ENCODE measurements at places on chromosomes 12 and 14. TPM values are rescaled to one million over a fixed set of nuclear protein-coding genes. Genes with fewer than 3 reads are reported as not detected.

GRCh38 chr14:22887260-22887989 is 4.4 kb downstream of the REM2 start:
- DNase-seq, result peak; percentile 64

GRCh38 chr14:57391517-57392195 is 1.3 kb downstream of the NAA30 start:
- DNase-seq, result no peak

DNA sequence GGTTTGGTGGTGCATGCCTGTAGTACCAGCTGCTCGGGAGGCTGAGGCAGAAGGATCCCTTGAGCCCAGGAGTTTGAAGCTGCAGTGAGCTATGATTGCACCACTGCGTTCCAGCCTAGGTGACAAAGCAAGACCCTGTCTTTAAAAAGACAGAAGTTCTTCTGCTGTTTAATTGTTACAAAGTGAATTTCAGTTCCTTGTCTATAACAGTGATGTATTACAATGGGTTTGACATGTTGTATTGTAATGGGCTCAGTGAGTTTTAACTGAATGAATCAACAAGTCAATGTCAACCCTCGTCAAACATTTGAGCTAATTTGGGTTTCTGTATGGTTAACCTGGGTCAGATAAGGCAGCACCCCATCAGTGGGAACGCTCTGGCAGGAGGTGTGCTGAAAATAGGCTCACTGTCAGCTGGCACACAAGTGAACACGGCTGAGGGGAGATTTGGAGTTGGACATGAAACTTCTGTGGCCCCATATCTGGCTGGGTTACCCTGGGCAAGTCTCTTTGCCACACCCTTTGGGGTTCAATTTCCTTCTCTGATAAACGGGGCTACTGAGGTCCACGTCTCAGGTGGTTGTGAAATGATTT is 14.0 kb upstream of the TRPV4 start:
- no peak for DNase-seq

Gene NPFF
- not detected for total RNA-seq

DNA sequence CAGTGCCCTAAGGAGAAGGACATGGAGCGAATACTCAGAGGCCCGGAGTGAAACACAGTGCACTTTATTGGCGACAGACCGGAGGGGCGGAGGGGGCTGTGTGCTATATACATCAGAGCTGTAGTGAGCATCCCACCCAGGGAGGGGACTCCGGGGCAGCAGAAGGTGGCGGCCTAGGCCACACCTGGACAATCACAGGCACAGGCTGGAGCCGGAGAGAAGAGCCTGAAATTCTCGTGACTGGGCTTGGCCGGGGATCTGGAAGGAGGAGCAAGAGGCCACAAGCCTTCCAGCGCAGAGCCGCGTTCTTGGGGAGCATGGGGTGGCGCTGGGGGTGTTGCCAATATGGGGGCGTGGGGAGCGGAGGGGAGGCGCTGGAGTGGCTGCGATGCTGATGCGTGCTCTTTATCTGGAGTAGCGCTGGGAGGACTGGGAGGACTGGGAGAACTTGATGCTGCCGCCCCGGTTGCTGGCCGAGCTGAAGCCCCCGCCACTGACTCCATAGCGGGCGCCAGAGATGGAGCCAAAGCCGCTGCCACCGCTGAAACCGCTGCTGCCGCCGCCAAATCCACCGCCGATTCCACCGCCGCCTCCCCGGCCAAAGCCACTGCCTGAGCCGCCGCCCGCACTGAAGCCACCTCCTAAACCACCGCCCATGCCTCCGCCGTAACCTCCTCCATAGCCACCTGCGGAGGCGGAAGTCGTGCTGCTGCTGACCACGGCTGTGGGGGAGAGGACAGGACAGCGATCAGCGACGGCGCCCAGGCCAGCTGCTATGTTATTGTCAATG is 6.1 kb downstream of the KRT3 start:
- no peak for DNase-seq

DNA sequence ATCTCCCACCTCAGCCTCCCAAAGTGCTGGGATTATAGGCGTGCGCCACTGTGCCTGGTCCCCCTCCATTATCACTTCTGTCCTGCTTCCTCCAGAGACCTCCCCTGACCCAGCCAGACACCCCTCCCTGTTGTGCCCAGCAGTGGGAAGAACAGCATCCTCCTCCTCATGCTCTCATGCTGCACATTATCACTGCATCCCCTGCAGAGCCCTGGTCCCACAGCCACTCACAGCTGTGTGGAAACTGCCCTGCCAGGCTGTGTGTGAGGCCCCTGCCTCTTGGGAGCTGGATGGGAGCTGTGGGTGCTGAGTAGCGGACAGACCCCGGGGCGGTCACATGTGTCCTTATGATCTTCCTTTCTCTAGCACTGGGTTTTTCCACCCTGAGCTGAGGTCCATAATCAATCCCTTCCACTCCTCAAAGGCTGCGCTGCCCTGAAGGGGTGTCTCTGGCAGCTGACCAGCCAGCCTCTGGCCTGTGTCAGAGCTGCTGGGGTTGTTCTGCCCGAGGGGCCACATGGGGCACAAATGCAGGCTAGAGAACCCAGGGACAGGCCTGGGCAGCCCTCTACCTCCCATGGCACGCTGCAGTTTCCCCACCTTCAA is 9.2 kb downstream of the HIP1R start:
- no peak for DNase-seq

Gene PIANP
- 0.06 TPM for total RNA-seq

DNA sequence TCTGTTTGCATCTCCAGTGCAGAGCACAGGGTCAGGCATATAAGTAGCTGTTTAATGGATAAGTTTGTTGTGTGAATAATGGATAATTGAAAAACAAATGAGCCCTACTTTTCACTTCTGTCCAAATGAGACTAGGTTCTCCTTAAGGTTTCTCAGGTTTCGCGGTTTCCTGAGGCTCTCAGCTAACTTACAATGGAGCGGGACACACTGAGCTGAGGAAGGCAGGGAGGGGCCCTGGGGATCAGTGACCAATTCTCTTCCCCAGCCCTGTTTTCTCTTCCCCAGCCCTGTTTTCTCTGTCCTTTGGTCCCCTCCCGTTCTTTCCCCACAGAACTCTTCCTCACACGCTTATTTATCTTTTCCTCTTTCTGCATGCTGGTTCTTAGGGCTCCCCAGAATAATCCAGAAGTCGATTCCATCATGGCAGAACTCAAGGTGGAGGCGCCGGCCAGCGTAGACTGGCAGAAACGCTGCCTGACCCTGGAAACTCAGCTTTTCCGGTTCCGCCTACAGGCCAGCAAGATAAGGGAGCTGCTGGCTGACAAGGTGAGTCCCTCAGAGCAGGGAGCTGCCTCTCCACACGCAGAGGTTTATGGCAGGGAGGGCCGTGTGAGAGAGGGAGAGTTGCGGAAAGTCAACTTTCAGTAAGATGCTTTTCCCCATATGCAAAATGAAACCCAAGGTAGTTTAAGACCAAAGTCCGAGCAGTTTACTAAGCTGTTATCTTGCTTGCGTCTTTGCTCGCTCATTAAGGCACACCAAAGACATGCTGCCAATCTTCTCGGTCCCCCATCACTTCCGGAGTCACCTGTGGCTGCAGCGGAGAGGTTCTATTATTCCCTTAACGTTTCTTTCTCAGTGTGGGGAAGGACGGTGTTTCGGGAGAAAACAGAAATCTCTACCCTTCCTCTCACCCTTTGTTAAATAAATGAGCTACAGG is 8.6 kb downstream of the PLEKHH1 start:
- DNase-seq, result no peak

- DNase-seq, result no peak
These were observed 34.0 kb downstream of the KITLG start for GRCh38 chr12:88546226-88546625.
